ENCODE measurements at places on chromosomes 3 and 15.

GRCh38 chr15:87099916-87100315 lies 1020.2 kb downstream of the AGBL1 start:
- DNase-seq: no peak

DNA sequence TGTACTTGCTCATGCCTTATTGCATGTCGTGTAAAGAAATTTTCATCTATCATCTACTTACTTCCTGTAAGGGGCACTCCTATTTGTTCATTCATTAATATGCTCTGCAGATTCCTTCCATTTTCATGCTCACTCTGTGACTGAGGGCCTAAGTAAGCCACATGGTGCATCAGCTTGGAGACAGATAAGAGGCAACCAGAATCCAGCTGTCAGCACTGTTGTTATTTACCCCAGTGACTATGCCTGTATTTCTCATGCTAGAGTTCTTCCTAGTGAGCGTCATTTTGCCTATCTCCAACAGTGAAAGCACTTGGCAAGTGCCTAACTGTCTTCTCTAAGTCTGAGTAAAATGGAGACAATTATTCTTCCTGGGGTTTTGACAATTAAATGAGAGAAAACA lies 124.8 kb upstream of the ABI3BP start:
- no peak for DNase-seq

GRCh38 chr3:119747357-119747756 lies 34.5 kb upstream of the NR1I2 start:
- DNase-seq: no peak

DNA sequence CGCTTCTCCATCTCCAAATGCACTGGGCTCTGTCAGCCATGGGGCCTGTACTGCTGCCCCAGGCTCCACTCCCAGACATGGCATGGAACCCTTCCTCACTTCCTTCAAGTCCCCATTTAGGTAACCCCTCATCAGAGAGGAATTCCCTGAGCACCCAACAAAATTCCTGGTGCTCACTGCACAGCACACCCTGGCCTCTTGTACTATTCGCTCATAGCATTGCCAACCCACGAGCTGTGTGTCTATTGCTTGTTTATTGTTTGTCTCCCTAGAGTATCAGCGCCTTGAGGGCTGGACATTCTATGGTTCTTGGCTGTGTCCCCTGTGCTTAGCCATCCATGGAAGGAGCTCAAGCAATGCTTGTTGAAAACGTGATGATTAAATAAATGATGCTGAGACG lies 46.1 kb upstream of the SLCO2A1 start:
- DNase-seq: no peak

DNA sequence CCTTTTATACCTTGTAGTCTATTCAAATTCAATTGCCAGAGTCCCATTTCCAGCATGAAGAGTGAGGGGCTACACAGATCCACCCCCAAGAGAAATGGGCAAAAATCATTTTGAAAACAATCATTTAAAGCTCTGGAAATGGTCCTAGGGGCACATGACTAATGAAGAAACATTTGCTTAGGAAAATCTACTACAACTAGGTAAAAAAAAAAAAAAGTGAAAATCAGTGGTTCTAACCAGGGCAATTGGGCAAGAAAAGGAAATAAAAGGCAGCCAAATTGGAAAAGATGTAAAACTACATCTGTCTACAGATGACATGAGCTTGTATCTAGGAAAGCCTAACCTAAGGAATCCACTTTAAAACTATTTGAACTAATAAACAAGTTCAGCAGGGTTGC lies 9.4 kb downstream of the IMPG2 start:
- DNase-seq: no peak

GRCh38 chr15:85457392-85457968 lies 77.1 kb downstream of the AKAP13 start:
- DNase-seq: no peak

- DNase-seq: no peak
Measured at GRCh38 chr3:109081746-109082510, 36.0 kb downstream of the MORC1 start.

DNA sequence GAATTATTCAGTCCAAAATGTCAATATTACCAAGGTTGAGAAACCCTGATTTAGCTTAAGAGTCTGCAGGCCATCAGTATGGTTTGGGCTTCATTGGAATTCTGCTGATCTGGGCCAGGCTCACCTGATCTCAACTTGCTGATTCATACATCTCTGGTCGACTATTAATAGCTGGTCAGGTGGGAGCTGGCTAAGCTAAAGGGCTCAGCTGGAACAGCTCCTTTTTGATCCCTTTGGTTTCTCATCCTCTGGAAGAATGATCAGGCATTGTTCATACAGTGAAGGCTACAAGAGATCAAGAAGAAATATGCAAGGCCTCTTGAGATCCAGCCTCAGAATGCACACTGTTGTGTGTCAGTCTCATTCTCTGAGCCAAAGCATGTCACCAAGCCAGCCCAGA lies 123.3 kb upstream of the MME start:
- no peak for DNase-seq

DNA sequence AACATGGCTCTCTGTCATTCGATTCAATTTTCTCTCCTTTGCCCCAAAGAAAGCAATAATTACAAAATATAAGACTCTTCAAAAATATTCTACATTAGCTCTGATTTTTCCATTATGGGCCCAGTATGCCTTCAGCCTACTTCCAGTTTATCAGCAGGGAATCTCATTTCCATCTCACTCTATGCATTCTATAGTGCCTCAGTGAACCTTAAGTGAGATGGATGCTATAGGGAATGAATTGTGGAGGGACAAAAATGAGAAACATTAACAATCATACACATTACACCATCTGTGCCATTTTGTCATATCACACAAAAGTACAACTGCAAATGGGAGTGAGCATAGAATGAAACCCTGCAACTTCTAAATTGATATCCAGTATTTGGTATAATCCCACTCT lies 50.7 kb upstream of the TSPAN3 start:
- DNase-seq: no peak

GRCh38 chr3:141723255-141723654 lies 14.8 kb upstream of the RNF7 start:
- DNase-seq: no peak

GRCh38 chr15:60735559-60736047 lies 256.7 kb upstream of the ICE2 start:
- no peak for DNase-seq

- DNase-seq: no peak
Measured at GRCh38 chr3:115676336-115676735, 53.0 kb downstream of the GAP43 start.

- no peak for DNase-seq
Measured at GRCh38 chr3:4021162-4021561, 221.9 kb downstream of the LRRN1 start.

GRCh38 chr3:16587681-16588060 lies 17.6 kb downstream of the DAZL start:
- DNase-seq: peak; percentile 6

- DNase-seq: no peak
Measured at GRCh38 chr15:63232943-63233342, 43.5 kb downstream of the RAB8B start.

DNA sequence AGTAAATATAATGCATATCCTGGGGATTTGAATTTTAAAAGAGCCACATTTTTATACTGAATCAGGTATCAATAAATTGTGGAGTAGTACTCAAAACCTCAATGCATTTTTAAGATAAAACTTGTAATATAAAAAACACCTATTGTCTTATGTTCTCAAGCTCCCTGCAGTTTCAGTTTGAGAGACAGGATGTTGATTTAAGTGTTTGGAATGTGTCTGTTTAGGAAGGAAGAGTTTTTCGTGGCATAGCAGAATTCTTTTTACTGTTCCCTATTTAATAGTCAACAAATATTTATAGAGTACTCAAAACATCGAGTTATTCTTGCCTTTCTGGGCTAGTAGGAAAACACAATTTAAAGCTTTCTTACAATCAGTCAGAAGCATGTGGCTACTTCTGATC lies 146.1 kb upstream of the BCHE start:
- no peak for DNase-seq

DNA sequence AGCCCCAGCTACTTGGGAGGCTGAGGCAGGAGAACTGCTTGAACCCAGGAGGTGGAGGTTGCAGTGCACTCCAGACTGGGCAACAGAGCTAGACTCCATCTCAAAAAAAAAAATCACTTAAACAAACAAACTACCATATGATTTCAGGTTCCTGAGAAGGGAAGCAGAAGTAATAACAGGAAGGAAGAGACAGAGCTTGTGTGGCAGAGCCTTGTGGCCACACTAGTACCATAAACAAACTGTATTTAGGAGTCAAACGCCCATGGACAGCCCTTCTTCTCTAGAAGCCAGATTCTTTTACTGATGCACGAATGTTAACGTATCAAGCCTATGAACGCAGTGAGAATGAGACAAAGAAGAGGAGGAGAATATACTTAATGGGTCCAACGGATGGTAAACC lies 12.0 kb downstream of the MTMR10 start:
- no peak for DNase-seq

DNA sequence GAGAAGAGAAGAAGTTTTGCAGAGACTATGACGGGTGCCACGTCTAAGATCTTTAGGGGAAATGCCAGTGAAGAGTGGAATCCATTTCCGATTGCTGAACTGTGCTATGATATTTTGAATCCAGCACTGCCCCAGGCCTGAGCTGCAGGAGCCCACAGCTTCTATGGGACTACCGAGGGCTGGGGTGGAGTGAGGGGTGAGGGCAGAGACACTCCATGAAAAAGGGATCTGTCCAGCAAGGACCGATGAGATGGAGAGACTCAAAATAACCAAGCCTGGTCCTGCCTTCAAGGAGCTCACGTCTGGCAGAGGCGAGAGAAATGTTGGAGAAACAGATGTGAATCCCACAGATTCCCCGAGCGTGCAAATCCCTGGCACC lies 79.8 kb upstream of the MEF2A start:
- no peak for DNase-seq

GRCh38 chr15:40879609-40880008 lies 5.6 kb upstream of the RHOV start:
- no peak for DNase-seq
